ENCODE measurements at places on chromosomes 1 and 21.

- no peak for DNase-seq
These were observed 43.1 kb upstream of the PIGC start for GRCh38 chr1:172486805-172487454.

- DNase-seq, result no peak
These were observed 148.4 kb downstream of the SYT2 start for GRCh38 chr1:202561726-202562443.

- no peak for DNase-seq
These were observed 685.7 kb downstream of the ADGRL2 start for GRCh38 chr1:82486468-82486867.

DNA sequence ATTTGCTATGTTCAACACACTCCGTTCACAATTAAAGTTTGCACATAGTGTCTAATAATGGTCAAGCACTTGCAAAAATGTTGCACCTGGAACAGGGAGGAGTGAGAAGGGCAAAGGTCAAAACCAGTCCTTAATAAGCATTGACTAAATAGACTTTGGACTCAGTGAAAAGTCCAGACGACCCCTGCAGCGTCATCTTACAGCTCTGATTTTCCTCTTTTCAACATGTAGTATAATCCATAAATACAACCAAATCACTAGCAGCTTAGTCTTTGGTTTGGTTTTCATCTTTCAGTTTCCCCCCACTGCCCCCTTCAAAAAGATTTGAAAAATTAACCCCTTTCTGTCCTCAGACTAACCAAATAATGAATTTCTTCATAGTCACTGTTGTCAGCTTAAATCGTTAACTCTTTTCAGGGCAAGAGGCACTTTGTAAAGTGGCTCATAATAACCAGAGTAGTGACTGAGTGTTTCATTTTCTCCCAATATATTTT is 290.3 kb downstream of the PTPRC start:
- DNase-seq, result no peak

DNA sequence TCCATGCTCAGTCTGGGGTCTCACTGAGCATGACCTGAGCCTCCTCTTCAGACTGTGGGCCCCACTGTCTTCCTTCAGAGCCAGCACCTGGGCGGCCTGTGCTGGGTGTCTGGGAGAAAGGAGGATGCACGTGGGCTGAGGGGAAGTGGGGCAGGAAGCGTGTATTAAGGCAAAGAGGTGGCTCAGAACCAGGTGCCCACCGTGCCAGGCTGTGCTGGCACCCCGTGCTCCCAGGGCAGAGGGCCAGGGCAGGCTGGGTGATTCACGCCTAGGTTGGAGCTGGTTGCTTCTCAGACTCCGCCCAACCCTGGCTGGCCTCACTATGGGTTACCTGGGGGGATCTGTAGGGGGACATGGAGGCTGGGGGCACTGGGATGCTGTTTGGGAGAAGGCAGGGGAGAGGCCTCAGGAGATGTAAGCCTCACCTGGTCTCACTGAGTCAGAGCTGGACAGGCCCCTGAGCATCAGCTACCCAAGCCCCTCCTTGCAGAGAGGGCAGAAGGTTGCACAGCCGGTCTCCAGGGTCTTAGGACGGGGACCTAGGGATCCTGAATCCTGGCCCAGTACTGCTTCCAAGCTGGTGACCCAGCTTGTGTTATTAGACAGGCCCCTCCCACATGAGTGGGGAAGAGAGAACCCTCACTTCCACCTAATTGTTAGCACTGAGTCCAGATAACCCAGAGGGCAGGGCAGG is 18.6 kb upstream of the PADI1 start:
- no peak for DNase-seq

GRCh38 chr21:26047279-26047967 is 123.1 kb downstream of the APP start:
- no peak for DNase-seq

GRCh38 chr1:116257836-116258235 is 115.2 kb upstream of the ATP1A1 start:
- no peak for DNase-seq

GRCh38 chr1:223525957-223526356 is 132.7 kb downstream of the CCDC185 start:
- DNase-seq, result no peak

GRCh38 chr1:226653311-226653921 is 85.7 kb downstream of the ITPKB start:
- no peak for DNase-seq

DNA sequence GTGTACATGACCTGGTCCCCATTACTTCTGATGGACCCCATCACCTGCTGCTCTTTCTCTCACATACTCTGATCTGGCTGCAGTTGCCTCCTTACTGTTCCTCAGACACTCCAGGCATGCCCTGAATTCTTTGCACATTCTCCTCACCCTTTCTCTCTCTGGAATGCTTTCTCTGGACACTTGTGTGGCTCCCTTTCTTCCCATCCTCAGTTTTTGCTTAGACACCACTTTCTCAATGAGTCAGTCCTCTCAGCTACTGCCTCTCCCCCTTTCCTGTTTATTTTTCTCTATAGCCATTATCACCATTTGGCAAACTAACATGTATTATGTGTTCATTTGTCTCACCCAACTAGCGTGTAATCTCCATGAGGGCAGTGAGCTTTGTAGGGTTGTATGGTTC is 28.1 kb downstream of the PLXNA2 start:
- no peak for DNase-seq

- peak; percentile 17 for DNase-seq
These were observed 18.8 kb downstream of the TMPRSS15 start for GRCh38 chr21:18384771-18385170.

DNA sequence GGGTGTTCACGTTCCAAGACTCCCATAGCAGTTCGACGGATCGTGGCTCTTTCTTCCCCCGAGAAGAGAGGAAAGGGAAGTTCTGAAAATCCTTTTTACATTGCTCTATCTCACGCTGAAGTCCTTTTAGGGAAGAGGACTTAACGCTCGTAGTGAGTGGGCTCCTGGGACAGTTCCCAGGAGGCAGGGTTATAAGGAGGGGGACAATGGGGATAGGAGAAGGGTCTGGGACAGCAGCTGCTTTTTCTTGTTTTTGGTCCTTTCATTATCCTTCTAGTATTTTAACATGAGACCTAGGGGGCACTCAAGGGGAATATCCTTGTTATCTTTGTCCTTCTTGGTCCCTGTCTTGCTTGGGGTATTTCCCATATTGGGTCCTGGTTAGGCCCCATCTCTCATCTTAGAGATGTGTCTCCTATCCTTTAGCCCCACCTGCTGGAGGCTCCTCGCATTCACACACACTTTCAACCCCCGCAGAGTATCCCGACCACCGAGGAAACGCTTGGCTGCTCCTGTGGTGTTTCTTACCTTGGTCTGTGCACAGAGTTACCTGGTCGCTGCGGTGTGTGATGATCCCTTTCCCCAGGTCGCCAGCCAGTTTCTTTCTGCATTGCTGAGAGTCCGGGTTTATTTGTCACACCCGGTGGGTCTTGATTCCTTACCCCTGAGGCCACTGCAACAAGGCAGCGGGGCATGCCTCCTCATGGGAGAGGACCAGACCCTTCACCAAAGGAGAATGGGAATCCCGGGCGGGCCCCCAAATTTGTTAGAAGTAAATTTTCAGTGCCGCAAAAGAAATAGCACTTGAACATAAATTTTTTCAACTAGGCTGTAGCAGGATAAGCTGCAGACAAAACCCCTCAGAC is 29.7 kb downstream of the SCCPDH start:
- DNase-seq, result peak; percentile 64

- no peak for DNase-seq
These were observed 39.5 kb downstream of the CACNA1E start for GRCh38 chr1:181522864-181523263.

- DNase-seq, result no peak
These were observed 61.2 kb downstream of the TOR1AIP2 start for GRCh38 chr1:179816196-179816960.

DNA sequence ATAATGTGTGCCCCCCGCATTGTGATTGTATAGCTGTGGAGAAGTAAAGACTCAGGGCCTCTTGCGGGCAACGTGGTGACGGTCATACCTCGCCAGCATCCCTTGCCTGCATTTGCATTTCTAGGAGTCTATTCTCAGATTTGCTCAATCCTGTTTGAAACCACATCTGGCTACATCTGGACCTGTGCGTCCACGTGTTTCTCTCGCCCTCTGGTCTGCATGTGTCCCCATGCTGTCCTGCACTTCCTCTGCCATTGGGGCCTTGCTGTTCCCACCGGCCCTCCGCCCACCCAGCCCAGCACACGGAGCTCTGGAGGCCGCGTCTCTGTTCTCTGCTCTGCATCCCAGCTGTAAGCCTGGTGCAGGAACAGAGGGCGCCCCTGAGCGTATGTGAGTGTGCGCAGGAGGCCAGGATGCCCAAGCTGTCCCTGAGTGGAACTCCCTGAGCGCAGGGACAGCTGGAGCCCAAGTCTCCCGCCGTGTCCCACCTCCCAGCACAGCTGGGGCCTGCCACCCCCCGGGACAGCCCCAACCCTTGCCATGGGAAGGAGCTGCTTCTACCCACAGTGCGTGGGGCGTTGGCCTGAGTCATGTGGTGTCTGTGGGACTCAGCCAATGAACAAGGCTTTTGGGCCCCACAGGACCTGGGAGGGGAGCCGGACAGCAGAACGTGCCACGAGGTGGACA is 1.6 kb downstream of the KRTAP10-2 start:
- no peak for DNase-seq

DNA sequence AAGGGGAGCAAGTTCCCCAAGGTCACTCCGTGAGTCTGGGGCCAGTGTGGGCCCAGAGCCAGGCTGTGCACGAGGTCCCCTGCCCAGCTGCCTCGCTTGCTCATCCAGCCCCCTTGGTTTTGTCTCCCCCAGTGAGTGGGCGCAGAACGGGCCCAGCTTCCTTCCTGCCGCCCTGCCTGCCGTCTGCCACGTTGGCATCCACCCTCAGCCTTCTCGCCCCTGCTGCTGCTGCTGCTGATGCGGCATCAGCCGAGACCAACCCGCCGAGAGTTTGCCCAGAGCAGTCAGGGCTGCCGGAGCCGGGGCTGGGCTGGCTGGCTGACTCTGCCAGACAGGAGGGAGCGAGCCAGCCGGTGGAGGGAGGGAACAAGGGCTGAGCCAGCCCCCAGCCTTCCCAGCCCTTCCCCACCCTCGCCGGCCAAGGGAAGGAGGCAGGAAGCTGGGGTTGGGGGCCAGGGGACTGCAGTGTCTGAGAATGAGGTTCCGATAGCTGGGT is 31.4 kb upstream of the WASF2 start:
- peak; percentile 46 for DNase-seq

DNA sequence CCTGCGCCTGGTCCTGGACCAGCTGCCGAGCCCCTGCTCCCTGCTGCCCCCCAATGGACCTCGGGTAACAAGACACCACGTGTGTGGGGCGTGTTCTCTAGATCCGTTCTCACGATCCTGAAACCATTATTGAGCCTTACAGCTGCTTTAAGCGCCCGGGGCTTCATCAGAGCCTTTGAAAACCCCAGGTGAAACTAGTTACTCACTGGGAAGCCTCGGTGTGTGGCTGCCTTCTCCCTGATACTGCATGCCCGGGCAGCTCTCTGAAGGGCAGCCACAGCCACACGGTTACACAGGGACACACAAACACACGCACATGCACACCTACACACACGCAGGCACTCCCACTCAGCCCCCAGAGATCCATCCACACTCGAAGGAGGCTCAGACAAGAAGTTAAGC is 5.3 kb downstream of the HES2 start:
- DNase-seq, result peak; percentile 49

DNA sequence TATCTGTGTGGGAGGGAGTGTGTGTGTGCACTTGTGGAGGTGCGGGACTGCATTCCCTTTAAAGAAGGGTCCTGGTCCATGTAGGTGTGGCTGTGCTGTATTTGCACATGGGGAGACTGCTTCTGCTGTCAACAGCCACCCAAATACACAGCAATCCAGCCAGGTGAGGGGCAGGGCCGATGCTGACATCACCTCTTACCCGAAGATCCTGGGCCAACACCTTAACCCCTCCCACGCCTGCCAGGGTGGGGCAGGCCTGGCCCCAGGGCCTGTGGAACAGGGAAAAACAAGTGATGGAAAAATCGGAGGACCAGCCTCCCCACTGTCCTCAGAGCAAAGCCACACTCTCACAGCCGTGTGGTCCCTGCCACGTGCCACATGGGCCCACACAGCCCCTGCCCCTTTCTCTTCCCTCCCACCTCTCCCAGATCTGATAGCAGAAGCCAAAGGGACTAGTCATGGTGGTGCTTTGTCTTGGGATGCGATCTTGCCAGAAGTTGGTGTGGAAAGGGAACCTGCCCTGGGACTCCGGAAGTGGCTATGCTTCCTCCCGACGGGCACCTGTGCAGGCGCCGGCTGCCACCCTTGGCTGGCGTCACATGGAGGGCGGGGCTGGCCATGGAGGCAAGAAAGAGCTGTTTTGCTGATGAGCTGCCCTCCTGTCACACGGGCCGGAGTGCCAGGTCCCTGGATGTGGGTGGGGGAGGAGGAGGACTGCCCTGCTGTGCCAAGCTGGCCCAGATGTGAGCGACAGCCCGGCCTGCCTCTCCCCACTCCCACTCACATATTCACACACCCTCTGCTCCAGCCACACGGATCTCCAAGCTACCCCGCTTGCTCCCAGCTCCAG is 7.8 kb upstream of the CASZ1 start:
- no peak for DNase-seq

DNA sequence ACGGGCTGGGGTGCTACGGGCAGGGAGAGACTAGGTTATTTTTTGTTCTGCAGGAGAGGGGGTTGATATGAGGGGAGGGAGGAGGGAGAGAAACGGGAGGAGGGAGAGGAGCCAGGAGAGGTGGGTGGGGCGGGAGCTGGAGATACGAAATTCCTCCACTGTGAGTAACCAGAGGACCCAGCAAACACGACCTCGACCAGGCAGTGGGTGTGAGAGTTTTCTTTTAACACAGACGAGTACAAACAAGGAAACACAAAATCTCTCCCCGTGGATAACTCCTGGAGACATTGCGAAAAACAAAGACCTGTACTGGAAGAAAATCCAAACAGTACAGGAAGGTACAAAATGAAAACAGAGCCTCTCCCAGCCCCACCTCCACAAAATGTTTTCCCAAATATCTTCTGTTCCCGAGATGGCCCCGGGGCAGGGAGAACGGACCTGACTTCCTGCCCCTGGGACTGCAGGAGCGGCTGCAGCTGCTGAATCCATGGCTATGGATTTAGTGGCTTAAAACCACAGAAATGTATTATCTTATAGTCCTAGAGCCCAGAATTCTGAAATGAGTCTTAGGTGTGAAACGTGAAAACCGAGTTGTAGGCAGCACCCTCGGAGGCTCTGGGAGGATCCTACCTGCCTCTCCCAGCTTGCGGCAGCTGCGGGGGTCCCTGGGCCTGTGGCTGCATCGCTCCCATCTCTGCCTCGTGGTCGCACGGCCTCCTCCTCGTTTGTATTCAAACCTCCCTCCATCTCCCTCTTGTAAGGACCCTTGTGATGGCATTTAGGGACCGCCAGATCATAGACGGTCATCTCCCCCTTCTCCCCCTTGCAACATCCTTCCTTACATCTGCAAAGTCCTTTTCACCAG is 82.2 kb downstream of the RIPK4 start:
- no peak for DNase-seq

- DNase-seq, result no peak
These were observed 162.4 kb downstream of the KIF26B start for GRCh38 chr1:245317217-245317616.
